NCI-H748 treated with DMSO at 0.1 percent for 48 hours (cell line): ENCODE measurements at places on chromosomes 7 and 10.
A peak's percentile ranks its signal among the peaks of the same experiment; 100 is the strongest.

- no peak for DNase-seq
Measured at GRCh38 chr7:93739424-93739823, 151.1 kb downstream of the TFPI2 start.

- DNase-seq = no peak
Measured at GRCh38 chr10:101217044-101217425, 12.2 kb downstream of the LBX1 start.

DNA sequence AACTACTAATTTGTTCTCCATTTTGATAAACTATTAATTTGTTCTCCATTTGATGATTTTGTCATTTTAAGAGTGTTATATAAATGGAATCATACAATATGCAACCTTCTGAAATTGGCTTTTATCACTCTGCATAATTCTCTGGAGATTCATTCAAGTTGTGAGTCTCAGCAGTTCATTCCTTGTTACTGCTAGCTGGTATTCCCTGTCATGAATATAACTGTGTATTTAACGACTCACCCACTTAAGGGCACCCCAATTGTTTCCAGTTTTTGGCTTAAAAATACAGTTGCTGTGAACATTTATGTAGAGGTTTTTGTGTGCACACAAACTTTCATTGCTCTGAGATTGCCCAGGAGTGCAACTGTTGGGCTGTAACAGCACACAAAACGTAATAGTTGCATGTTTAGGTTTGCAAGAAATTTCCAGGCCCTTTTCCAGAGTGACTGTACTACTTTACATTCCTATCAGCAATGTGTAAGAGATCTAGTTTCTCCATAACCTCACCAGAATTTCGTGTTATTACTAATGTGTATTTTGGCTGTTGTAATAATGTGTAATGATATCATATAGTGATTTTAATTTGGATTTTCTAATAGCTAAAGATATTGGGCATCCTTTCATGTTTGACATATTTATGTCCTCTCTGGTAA lies 153.2 kb upstream of the ADCY1 start:
- DNase-seq = no peak

DNA sequence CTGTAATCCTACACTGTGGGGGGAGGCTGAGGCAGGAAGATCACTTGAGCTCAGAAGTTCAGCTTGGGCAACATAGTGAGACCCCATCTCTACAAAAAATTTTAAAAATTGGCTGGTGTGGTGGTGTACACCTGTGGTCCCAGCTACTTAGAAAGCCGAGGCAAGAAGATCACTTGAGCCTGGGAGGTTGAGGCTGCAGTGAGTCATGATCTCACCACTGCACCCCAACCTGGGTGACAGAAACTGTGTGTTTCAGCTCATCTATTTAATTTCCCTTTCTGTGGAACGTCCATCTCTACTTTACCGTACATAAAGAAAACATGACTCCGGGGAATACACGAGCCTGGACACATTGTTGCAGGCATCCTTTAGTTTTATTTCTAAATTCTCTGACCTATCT lies 354.6 kb upstream of the PLXDC2 start:
- no peak for DNase-seq

DNA sequence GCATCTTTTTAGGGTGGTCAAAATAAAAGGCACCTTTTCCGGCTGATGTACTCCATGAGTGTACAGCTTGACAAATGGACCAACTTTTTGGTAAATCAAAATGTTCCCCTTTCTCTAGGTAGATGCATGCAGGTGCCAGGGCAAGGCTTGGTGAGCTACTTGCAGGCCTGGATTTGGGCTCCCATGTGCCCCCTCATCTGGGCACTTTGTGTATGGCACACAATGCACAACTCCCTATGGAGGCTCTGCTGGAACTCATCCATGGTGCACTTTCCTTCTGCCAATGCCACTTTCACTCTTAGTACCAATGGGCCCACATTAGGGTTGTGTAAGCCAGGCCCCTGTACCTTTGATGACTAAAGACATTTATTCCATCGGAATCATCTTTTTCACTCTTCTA lies 300.8 kb downstream of the SDHAF3 start:
- DNase-seq = no peak

- DNase-seq = no peak
Measured at GRCh38 chr7:34090816-34091215, 185.5 kb downstream of the BMPER start.

- DNase-seq = no peak
Measured at GRCh38 chr10:120729547-120729946, 121.6 kb upstream of the WDR11 start.

DNA sequence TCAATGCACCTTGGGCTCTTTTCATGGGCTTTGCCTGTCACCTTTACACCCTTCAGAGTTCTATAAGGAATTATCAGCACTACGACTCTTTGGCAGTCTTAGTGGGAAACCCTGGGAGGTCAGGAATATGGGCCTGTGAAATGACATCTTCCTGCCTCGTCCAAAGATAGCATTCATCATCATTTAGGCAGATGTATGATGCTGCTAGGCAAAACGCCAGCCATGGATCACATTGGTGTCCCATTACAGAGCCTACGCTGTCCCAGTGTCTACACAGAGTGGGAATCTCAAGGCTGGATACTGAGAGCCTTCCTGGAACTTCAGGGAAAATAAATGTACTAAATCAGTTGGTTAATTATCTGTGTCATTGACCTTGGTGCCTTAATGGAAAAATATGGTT lies 259.4 kb upstream of the CELF2 start:
- no peak for DNase-seq

DNA sequence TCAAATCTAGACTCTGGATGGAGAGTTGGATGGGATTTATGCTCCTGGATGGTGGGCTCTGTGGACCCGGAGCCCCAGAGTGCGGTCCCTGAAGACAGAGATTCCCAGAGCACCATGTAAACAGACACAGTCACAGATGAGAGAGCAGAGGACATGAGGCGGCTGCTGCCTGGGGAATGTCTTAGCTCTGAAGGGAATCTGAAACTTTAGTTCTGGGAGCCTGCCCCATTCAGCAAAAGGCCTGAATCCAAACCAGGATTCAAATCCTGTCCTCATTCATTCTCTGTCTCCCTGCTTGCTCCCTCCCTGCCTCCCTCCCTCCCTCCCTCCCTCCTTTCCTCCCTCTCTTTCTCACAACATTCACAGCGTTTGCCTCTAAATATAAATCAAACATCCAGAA lies 49.5 kb upstream of the CALD1 start:
- no peak for DNase-seq

DNA sequence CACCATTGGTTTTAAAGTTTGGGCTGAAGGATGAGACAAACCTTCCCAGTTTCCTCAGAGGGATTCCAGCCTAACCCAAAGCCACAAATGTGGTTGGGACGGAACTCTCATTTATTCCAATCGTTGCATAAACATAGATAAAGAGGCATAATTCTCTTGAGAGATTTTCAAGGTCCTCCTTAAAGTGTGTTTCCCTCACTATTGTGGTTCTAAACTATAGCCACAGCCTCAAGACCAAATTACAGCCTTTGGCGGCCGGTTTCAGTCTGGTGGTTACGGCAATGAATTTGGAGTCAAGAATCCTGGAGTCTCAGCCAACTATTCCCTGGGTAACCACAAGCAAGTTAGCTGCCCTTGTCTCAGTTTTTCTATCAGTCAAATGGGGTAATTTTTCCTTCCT lies 42.6 kb downstream of the SEM1 start:
- no peak for DNase-seq

- peak; percentile 67 for DNase-seq
Measured at GRCh38 chr10:13099144-13099665, 758 bp upstream of the OPTN start.

DNA sequence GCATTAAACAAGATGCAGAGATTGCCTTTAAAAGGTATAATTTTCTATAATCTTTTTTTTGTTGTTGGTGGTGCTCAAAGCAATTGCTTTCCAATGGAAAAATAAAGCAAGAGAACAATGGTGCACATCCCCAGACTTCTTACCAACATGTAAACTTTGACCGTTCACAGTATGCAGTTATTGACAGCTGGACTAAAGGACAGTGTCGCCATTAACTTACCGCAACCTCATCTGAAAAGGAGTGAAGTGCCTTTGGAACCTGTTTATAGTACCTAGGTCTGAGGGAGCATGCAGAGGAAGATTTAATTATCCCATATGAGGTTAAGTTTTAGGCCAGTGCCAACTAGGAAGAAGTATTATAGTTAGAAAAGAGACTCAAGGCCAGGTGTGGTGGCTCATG lies 654.5 kb downstream of the PARD3 start:
- peak; percentile 8 for DNase-seq

GRCh38 chr7:15720849-15721471 lies 34.5 kb upstream of the MEOX2 start:
- peak; percentile 65 for DNase-seq

DNA sequence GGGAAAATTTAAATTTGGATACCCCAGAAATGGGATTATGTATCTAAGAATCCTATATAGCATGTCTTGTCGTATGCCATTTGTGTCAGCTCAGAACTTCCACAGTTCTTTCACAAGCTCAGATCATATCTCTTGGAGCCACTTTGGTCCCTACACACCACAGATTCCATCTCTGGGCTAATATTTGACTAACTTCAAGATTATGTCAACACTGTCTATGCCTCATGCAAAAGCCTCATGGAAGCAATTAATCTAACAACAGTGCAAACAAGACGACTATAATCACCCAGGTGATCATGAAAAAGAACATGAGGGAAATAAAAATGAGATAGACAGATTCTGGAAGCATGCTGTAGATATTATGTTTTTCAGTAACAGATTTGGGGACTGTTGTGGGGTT lies 189.1 kb downstream of the LRRTM3 start:
- peak; percentile 80 for DNase-seq

GRCh38 chr7:112176693-112177415 lies 29.3 kb downstream of the DOCK4 start:
- DNase-seq = peak; percentile 59

- DNase-seq = no peak
Measured at GRCh38 chr7:151273651-151274390, 25.3 kb upstream of the SMARCD3 start.

- DNase-seq = no peak
Measured at GRCh38 chr7:66099232-66099550, 15.5 kb upstream of the CRCP start.

DNA sequence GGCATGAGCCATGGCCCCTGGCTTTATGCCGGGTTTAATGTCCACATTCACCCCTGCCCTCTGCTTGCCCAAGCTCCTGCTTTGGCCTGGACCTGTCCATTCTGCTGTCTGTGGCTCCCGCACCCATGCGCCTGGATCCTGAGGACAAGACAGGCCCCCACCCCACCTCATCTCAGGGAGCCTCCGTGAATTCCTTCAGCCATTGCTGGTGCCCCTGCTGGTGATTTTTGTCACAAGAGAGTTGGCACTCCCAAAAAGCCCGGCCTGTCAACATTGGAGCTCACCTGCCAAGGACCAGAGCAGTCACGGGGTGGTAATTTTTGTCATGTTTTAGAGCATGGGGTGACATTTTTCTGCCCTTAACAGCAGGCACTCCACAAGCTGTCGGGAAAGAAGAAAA lies 127.5 kb upstream of the PLXNA4 start:
- no peak for DNase-seq

DNA sequence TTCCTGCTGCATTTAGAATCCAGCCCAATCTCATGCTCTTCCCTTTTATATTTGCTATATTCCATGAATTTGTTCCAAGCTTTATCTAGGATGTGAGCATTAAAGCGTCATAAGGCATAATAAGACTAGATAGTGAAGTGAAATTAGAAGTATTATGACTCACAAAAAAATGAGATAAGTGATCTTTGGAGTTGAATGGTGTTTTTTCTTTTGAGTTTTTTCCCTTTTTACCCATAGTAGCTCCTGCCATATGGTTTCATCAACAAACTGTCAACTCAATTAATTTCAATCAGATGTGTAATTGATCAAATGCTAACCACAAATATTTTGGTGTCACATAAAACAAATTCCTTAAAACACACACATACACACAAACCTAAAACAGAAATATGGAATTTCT lies 17.0 kb downstream of the KLHDC10 start:
- no peak for DNase-seq

GRCh38 chr7:33237036-33237435 lies 107.7 kb downstream of the BBS9 start:
- no peak for DNase-seq

GRCh38 chr7:23191022-23191421 lies 9.2 kb downstream of the NUP42 start:
- no peak for DNase-seq

DNA sequence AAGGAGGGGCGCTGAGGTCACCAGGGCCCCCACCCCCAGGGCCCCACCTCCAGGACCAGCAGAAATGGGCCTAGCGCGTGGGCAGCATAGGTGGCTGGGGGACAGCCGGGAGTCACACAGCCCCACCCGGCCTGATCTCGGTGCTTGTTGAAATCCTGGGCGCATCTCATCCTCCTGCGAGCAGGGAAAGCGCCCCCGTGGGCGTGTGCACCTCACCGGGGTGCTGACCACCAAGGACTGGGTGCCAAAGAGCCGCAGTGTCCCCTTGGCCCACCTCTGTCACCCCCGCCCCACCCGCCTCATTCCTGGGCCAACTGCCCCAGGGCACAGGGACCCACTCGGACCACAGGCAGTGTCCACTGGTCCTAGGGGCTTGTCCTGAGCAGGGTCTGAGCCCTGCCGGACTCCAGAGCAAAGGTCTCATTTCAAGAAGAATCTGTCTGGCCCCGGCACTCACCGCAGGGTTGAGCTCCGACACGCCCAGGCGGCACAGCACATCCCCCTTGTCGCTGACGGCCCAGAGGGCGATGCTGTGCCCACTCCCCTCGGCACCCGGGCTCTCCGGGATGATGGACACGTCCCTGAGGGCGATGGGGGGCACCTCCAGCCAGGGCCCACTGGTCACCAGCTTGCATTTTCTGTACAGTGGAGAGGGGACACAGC lies 11.4 kb downstream of the BHLHA15 start:
- no peak for DNase-seq

DNA sequence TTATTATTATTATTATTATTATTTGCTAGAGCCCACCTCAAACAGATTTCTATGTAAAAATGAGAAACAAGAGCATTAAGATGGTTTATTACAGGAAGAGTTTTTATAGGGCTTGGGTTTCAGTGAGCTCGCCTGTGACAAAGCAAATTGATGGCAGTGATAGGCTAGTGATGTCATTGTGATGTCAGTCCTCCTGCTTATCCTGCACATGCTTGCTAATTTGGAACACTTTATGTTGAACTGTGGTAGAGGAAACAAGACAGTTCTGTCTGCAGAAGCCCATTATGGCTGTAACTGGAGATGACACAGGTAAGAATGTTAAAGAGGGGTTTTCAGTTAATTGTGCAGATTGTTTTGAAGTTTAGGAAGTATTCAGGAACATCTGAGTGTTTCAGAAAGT lies 68.3 kb downstream of the CREM start:
- DNase-seq = no peak

GRCh38 chr7:14673202-14673601 lies 229.3 kb downstream of the DGKB start:
- DNase-seq = peak; percentile 69

GRCh38 chr7:80453699-80454340 lies 58.0 kb downstream of the GNAT3 start:
- peak; percentile 14 for DNase-seq

- peak; percentile 49 for DNase-seq
Measured at GRCh38 chr7:24981171-24981951, 1.4 kb upstream of the OSBPL3 start.

- DNase-seq = no peak
Measured at GRCh38 chr10:5949009-5949759, 28.2 kb downstream of the IL15RA start.

- DNase-seq = no peak
Measured at GRCh38 chr10:121708728-121709674, 110.8 kb upstream of the FGFR2 start.
